ENCODE measurements at places on chromosomes 7 and 10.
A peak's percentile ranks its signal among the peaks of the same experiment; 100 is the strongest.

DNA sequence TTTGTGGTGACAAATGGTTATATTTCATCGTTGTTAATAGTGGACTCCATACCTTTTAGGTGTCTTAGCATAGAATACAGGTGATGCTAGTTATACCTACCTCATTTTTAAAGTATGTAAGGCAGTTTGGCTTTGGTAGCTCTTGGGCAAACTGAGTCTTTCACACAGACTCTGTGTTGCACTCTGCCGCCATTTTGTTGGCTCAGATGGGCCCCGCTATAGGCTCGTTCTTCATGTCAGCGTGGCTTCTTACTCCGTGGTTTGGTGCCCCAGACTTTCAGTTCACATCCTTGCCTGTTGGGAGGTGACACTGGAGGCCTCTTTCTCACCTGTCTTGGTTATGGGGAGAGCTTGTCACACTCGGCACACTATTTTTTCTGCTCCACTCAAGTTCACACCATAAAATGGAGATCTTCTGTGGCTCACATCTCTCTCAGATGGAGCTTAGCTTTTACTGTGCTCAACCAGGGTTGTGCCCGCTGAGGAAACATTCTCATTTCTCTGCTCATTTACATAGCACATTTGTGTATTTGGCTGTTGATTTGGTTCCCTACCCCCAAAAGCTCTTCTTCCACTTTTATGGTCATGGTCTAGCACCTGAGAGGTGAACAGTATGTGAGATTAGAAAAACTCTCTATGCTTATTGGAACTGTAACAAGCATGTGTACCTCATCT, 178.5 kb downstream of the ARID5B start:
- DNase-seq: no peak

- no peak for DNase-seq
These were observed 193.6 kb downstream of the FGFR2 start for GRCh38 chr10:121404611-121405010.

GRCh38 chr7:45367026-45367425, 207.1 kb upstream of the ADCY1 start:
- no peak for DNase-seq

DNA sequence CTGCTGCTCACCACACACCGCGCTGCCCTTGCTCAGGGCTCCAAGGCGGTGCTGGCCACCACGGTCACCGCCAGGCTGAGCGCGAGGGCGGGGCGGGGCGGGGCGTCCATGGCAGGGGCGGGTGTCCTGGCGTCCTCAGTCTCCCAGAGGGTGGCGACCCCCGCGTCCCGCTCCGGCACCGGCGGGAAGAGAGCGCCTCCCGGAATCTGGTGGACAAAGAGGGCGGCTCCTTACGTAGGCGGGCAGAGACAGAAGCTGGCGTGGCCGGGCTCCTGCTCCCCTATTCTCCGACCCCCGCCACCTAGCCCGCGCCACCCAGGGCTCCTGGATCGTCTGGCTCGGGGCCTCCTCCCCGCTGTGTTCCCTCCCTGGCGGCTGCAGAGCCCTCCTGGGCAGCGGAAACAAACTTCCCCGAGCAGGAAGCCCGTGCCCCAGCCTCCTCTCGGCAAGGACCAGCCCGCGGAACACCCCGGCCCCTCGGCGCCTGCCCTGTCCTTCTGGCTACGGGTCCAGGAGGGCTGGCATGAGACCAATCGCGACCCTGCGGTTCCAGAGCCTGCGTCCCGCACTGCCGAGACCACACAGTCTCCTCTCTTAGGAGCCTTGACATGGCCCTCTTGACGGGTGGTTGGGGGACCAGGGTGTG, 133.8 kb upstream of the ZNF92 start:
- DNase-seq: peak; percentile 64

- no peak for DNase-seq
These were observed 286.3 kb downstream of the HPSE2 start for GRCh38 chr10:98949306-98949705.

- no peak for DNase-seq
These were observed 121.0 kb downstream of the KCNMA1 start for GRCh38 chr10:77516575-77516974.

GRCh38 chr7:111108000-111108399, 17.1 kb downstream of the LRRN3 start:
- no peak for DNase-seq

- no peak for DNase-seq
These were observed 23.7 kb downstream of the GSDME start for GRCh38 chr7:24733414-24734060.

- DNase-seq: no peak
These were observed 3.6 kb upstream of the ARID5B start for GRCh38 chr10:61897671-61898434.

DNA sequence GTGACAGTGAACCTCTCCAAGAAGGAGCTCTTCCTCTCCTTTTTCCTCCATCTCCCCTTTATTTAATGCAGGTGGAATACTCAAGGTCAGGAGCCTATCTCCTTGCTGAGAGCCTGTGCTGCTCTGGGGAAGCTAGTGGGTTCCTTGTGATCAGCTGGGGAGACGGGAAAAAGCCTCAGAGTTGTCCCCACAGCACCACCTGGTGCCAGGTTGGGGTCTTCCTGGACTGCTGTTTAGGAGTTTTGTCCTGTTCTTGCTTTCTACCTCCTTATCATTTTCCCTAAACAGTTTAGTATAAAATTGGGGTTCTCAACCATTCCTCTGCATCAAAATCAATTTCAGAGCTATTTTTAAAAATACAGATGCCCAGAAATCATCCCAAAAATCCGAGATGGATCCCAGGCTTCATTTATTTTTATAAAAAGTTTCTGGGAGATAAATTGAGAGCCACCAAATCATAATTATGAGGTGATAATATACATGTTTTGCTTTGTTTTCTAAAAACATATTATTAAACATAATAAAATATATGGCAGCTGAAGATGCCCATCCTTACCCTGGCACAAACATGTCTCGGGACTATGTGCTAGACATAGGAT, 44.3 kb downstream of the MACC1 start:
- DNase-seq: peak; percentile 52

DNA sequence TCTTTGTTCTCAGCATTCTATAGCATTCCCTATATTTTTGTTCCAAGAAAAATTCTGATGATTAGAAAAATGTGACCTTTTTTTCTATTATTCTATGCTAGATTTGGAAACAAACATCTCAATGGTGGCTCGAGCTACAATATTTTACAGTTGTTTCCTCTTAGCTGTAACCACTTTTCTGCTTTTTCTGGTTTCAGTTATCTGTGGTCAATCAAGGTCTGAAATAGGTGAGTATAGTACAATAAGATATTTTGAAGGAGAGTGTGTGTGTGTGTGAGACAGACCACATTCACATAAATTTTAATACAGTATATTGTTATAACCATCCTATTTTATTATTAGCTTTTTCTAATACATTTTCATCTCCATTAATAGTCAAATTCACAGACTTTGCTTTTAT, 564.5 kb upstream of the GHITM start:
- no peak for DNase-seq

DNA sequence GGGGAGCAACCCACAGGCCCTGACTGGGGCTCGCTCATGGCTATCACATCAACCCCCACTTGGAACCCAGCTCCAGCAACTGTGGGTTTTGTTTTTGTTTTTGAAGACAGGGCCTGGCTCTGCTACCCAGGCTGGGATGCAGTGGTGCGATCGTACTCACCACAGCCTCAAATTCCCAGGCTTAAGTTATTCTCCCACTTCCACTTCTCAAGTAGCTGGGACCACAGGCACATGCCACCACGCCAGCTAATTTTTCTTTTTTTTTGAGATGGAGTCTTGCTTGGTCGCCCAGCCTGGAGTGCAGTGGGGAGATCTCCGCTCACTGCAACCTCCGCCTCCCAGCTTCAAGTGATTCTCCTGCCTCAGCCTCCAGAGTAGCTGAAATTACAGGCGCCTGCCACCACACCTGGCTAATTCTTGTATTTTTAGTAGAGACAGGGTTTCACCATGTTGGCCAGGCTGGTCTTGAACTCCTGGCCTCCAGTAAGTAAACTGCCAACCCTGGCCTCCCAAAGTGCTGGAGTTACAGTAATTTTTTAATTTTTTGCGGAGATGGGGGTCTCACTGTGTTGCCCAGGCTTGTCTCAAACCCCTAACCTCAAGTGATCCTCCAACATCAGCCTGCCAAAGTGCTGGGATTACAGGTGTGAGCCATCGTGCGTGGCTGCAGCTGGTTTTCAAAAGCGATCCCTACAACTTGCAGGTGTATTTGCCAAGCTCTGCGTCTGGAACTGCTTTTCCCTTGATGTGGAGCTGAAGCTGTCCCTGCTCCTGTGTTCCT, 228.7 kb downstream of the SKIDA1 start:
- DNase-seq: no peak

DNA sequence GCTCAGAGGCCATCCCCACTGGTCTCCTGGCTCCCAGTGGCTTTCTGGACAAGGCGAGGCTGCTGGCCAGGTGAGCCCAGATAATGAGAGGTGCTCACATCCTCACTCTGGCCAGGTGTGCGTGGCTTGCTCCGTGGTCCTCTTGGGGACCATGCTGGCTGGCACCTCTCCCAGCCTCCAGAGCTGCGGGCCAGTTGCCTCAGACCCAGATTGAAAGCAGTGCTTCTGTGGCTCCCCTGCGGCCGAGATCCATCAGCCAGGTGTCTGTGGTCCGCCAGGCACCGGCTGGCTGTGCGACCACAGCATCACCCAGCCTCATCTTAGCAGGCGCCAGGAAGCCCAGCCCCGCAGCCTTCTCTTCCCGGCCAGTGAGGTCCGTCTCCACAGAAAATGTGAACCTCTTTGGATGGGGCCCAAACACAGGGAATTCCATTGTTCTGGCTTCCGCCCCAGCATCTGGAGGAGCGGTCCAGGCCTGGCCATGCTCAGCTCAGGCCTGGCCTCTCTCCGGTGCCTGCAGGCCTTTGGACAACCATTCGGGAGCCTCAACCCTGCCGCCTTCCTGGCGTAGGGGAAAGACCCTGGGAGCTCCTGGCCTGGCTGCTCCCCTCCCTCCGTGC, 5.2 kb upstream of the TTYH3 start:
- no peak for DNase-seq

- no peak for DNase-seq
These were observed 43.0 kb downstream of the CXCL12 start for GRCh38 chr10:44341886-44342285.

GRCh38 chr10:124579011-124579399, 117.4 kb downstream of the LHPP start:
- DNase-seq: no peak

DNA sequence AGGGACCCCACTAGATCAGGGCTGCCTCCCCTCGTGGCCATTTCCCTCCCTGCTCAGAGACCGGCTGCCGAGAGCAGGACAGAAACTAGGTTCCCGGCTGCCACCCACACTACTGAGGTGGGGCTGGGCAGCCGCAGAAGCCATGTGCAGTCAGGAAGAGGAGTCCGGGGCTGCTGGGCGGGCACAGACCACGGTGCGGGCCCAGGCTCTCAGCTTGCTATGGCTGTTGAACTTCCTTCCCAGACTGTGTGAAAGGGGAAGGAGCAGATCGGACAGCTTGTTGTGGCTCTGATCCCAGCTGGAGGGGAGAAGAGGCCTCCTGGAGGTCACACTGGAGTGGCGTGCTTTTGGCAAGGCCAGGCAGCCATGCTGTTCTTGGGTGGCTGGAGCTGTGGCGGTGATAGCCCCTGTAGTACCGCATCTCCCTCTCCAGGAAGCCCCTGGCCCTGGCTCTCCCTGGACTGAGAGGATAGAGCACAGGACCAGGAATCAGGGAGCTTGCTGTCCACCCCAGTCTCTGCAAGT, 56.8 kb downstream of the HK1 start:
- no peak for DNase-seq

DNA sequence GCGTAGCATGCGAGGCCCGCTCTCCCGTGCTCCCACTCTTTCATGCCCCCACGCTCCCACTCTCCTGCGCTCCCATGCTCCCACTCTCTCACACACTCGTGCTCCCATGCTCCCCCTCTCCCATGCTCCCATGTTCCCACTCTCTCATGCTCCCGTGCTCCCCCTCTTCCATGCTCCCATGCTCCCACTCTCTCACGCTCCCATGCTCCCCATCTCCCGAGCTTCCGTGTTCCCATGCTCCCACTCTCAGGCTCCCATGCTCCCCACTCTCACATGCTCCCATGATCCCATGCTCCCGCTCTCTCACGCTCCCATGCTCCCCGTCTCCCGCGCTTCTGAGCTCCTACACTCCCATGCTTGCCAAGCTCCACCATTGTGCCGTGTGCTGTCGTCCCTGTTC, 84.4 kb upstream of the ANLN start:
- DNase-seq: no peak

- DNase-seq: no peak
These were observed 152.3 kb downstream of the IPMK start for GRCh38 chr10:58115218-58116050.

- DNase-seq: no peak
These were observed 84.8 kb downstream of the RSU1 start for GRCh38 chr10:16732376-16732775.

GRCh38 chr10:114541081-114541796, 116.8 kb downstream of the ABLIM1 start:
- no peak for DNase-seq

GRCh38 chr7:70805360-70805759, 326.6 kb upstream of the GALNT17 start:
- DNase-seq: no peak

DNA sequence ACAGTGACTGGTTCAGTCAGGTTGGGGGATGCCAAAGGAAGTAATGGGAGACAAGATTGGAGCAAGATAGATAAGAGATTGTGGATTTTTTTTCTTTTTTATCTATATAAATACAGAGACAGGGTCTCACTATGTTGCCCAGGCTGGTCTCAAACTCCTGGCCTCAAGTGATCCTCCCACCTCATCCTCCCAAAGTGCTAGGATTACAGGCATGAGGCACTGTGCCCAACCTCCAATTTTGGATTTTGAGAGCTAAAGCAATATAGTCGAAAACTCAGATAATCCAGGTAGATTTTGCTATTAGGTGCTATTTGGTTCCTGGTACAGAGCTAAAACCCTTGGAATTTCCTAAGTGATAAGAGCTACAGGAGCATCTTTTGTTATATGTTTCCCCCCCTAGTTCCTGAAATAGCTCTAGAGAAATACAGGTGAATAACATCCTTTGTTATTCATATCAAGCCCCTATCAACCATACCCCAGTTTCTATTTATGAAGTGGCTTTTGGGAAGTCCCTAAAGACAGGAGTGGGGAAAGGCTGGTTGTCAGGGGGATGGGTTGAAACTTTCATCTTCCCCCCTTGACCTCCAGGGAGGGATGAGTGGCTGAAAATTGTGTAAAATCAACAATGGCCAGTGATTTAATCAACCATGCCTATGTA, 151.2 kb downstream of the CFTR start:
- no peak for DNase-seq

DNA sequence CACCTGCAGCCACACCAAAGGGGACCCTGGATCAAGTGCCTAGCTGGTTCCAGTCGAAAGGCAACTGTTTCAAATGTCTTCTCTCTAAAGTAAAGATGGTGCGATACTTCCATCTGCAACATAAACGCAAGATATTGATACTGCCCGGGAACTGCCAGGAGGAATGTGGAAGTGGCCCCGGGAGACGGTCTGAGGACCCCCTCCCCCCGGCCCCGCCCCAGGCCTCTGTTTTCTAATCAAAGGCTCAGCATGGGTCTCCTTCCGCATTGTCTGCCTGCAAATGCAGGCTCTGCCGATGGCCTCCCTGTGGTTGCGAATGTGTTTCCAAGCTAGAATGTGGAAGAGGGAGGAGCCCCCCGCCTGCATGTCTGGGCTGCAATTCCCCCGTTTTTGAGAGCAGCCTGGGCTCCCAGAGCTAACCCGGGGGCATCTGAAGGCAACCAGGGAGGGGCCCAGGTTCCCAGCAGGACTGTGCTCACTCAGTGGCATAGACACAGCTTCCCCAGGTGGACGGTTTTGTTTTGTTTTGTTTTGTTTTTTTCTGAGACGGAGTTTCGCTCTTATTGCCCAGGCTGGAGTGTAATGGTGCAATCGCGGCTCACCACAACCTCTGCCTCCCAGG, 223.9 kb upstream of the PPP2R2D start:
- peak; percentile 83 for DNase-seq
